T-cell (primary cell): ENCODE measurements at places on chromosomes 11 and 22.

DNA sequence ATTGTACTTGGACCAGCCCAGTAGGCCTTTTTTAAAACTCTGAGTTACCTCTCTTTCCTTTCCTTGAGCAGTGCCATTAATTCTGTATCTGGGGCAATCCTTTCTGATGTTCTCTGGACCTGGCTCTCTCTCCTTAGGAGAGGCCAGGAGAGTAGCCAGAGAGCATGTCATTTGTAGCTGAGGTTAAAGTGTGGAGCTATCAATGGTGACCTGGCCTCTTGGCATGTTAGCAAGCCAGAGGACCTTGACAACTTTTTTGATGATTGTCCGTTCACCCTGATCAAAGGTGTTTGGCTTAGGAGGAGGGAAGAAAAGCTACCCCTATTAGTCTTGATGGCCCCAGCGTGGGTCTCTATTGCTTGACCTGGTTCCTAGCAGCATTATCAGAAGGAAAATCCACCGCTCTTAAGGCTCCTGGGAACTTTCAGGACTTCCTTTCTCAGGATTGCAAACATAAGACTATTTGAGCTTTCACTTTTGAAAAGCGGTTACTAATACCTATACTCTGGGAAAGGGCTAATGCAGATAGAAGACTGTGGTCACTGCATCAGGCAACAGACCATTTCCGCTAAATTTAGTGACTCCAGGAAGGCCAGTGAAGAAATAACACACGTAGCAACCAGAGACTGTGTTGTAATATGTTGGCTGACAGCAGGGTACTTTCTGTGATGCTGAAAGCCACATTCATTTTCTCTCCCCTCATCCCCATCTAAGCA lies 18.2 kb downstream of the LIMK2 start:
- DNase-seq: no peak

- no peak for DNase-seq
These were observed 875.2 kb downstream of the BRD1 start for GRCh38 chr22:48952256-48953102.

GRCh38 chr11:73204711-73205121 lies 13.4 kb upstream of the P2RY2 start:
- DNase-seq: no peak

- no peak for DNase-seq
These were observed 273.4 kb downstream of the FAM76B start for GRCh38 chr11:95516175-95516574.

DNA sequence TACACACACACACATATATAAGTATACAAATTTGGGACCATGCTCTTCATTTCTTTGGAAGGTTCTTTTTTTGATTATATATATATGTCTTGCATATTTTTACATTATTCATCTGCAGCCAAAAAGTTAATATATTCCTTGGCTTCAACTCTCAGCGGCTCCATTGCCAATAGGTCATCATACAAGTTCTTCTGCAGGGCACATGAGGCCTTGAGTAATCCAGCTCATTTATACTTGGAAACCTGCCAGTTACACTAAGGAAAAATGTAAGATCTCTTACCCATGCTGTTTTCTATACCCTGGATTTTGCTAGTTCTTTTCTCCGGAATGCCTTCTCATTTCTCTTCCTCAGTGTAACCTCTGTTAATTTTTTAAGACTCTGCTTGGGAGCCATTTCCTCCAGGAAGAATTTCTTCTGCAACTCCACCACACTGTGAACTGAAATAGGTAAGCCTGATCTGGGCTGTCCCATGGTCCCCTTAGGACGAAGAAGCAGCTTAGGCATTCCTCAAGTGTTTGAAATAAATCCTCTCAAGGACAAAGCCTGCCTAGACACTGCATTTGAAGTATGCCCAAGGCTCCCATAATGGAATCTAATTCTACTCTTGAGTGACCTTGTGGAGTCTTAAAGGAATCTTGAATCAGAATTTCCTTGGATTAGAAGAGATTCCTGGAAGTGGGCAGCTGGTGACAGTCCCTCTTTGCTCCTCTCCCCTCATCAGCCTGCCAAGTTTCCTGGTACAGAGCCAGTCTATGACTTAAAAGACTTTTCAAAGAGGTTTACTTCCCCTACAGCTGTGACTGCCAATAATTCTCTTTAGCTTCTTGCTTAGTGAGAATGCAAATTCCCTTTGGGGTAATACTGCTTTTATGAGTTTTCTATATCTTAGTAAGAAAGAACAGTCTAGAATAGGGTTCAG lies 182.8 kb downstream of the C11orf87 start:
- no peak for DNase-seq

DNA sequence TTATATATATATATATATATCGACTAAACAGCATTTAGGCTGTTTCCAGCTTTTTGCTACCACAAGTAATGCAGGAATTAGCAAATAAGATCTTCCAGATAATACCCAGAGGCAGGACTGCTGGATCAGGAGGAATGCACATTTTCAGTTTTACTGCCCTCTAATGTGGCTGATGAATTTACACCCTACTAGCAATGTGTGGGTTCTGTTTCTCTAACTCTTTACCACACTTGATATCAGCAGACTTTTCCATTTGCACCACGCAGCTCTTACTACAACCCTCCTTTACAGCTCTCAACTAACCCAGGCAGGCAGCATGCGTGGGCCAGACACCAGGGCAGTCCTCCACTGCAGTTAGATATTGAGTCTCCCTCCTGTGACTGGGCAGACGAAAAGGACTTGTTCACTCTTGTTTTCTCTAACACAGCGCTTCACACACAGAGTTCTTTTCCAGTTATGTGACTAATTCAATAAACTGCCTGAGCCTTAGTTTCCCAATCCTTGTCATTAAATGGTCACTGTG lies 67.7 kb downstream of the IGLL5 start:
- no peak for DNase-seq

- no peak for DNase-seq
These were observed 849 bp upstream of the APOBEC3B start for GRCh38 chr22:38981005-38981991.

DNA sequence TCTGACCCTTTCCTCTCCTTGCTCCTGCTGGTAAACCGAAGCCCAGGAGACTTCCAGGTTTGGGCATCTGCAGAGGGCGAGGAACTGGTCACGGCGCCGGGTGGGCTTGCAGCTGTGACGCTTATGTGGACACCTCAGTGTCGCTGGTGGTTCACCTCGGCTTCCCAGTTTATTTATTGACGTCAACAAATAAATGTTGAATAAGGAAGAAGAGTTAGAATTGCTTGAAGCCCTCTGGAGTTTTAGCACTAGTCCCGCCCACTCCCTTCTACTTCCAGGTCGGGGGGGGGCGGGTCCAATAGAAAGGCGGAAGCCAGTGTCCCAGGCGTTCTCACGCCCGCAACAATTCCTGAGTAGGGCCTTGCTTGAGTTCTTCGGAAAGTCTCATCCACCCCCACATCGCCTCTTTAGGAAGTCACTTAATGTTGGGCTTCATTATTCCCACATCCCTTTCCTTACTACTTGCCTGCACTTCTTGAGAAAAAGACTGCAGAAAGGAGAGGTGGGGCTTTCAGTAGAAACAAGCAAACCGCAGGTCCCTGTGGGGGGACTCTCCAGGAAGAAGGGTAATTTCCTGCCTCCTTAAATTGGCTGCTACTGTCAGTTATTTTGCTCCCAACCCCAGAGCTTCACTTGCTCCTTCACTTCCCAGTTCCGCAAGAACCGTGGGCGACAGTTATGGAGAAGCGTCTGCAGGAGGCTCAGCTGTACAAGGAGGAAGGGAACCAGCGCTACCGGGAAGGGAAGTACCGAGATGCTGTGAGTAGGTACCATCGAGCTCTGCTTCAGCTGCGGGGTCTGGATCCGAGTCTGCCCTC lies at the start of gene TTC9C:
Gene TTC9C (plus strand): TSS at position 316 of the 818 bp plus-strand sequence. CDS start 363 bp downstream, at position 679.
- peak; percentile 82 for DNase-seq

DNA sequence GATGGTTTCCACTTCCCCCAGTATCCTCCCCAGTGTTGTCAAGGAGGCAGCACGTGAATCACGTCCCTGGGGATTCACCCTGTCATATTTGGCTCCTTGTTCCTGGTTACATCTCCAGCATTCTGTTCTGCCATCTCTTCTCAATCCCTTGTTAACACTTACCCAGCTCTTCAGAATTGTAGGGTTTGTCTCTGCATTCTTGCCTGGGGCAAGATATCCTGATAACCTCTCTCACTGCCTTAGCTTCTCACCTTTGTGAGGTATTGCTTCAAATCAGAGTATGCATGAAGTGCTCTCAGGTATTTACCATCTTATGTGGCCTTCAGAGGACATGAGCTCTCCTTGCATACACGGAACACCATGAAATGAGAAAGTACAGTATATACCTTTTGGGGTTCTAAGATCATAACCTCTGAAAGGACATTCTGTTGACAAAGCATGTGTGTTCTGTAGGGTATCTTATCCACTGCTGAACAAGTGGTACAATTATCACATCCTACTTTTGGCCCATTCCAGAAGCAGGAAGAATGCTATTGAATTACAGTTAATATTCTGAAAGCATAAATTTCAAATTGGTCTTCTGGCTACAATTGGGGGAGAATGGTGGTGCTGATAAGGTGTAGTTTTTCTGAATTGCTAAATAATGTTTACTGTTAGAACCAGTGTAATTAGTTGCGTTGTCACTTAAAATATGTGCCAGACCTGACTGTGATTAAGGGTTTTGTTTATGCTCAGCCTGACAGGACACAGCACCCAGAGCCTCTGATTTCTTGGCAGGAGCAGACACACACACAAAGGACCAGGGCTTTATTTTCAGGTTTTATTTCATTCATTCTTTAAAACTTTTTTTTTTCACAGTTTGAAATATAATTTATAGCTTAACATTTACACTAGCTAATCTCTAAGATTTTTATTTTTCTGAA lies 32.7 kb downstream of the VSTM5 start:
- no peak for DNase-seq

DNA sequence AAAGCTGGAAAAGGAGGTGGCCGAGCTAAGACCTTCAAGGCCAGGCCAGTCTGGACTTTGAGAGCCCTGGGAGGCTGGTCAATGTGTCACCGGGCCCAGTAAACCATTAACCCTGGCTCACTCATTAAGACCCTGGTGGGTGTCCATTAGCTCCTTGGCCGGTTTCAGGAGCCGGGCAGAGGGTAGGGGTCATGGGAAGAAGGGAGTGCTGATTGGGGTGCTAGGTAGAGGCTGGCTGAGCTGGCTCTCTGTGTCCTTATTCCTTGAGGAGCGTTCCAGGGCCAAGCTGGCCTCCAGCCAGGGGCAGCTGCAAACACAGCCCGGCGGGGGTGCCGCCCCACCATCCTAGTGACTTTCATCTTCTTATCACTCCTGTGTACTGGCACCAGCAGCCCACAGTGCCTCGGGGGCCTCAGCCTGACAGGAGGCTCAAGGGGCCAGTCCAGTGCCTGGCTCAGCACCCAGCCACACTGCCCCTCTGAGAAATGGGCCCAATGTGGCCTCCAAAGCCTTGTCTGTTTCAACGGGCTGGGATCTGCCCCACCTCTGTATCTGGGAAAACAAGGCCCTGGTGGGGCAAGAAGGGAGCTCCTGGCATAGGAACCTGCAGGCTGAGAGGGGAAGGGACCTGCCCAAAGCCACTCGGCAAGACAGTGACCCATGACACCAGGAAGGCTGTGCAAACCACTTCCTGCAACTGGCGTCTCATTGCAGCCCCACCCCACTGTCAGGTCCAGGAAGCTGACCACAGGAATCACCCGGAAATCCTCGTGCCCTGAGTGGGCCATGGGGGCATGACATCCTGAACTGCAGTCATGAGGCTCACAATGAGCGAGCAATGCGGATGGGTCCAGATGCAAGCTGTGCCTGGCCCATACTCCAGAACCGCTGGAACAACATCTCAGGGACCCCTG lies 15.1 kb upstream of the RGL4 start:
- no peak for DNase-seq

DNA sequence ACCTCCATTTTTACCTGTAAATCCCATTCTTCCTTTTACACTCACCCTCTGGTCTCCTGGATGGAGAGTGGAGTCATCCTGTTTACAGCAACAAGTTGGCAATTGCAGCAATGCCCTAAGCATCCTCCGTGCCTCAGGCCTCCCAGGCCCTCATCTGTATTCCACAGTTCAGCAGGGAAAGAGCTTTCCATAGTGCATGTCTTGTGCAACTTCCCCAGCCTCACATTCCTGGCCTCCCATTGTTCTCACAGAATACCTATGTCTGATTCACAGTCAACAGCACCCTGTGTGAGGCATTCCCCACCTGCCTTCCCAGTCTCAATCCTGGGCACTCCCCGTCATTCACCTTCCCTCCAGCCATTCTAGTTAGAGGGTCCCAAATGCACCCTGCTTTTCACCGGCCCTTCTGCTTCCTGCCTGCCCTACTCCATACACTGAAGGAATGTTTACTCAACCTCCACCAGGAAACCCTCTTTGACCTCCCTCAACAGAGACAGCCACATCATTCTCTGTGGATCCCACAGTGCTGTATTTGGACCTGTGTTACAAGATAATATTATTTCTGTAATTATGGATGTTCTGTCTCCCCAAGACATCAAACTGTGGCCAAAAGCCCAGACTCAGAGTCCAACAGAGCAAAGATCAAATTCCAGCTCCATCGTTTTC lies 405.7 kb downstream of the BUD13 start:
- DNase-seq: no peak

GRCh38 chr11:61080986-61081590 lies 21.2 kb upstream of the CD5 start:
- DNase-seq: no peak

GRCh38 chr11:68387840-68388239 lies 72.7 kb upstream of the PPP6R3 start:
- no peak for DNase-seq

DNA sequence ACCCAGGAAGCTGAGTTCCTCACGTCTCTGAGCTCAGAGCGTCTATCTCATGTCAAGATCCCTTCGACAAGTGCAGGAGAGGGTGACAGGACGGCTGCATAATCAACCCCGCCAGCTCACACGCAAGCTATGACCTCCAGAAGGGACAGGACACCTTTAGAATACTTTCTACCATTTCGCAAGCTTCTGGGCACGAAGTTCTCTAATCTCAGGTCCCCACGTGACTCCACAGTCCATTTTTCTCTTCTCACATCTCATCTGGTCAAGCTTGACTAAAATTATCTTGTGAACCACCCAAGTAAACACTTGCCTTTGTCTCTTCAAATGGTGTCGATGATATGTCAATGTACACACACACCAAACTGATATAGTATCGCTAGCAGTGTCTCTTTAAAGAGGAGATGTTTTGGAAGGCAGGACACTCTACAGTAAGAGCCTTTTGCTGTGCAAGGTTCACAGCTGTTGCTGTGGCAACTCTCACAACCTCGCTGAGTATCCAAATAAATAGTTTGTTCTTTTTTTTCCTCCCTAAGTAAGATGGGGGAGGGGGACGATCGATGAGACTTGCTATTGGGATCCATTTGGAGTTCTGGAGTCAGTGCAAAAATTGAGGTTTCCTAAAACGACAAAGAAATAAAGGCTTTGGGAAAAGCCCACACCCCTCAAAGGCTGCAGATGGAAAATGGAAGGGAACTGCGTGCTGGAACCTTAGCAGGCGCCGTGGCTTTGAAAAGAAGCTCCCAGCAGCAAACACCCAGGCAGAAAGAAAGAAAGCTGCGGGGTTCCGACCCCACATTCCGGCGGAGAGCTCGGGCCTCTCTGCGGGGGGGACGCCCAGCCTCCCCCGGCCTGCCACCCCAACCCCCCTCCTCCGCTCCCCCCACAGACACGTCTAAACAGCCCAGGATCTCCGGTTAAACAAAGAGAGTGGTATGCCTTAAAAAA lies 215.4 kb upstream of the UBASH3B start:
- no peak for DNase-seq

GRCh38 chr11:74102321-74102720 lies 68.5 kb downstream of the C2CD3 start:
- DNase-seq: no peak
